ENCODE measurements at places on chromosomes 16 and 17.

- DNase-seq: no peak
Observed at GRCh38 chr17:49887086-49887743, 39.3 kb upstream of the TAC4 start.

- DNase-seq: no peak
Observed at GRCh38 chr16:75477680-75478473, 13.4 kb upstream of the TMEM170A start.

DNA sequence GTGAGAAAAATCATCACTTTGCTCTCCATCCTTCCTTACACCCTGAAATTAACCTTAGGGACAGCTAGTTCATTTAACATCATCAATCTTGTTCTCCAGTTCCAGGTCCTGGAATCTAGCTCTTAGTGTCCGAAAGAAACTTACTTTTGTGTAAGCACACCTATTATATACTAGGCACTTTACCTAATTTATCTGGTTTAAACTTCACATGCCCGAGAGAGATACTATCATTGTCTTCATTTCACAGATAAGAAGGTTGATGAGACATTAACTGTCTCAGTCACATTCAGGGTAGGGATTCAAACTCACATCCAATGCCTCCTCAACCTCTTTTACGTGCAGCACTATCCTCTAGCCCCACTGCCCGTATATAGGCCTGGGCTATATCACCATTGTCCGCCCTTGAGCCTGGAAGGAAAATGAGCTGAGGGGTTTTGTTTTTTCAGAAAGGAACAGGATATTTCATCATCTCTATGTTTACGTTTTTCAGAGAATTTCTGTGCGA, 501 bp upstream of the AP2B1 start:
- no peak for DNase-seq

- DNase-seq: peak; percentile 49
Observed at GRCh38 chr17:75181608-75182318, 996 bp downstream of the SUMO2 start.

GRCh38 chr16:20396846-20397467, 7.6 kb downstream of the PDILT start:
- DNase-seq: no peak

DNA sequence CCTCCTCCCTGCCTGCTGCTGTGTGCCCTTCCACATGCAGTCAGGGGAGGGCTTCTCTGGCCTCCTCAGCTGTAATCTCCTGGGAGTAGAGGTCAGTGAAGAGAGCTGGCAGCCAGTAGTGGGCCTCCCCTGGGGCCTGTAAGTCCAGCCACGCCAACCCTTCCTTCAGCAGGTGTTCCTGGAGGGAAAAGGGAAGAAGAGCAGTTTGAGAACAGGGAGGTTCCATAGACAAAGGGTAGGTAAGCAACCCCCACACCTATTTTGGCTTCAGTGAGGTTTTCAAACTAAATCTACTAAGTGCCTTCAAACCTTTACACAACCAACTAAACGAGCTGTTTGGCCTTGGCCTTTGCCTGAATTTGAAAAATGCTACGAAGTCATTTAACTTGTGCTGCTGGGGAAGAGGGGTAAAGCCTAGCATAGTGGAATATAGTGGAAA, 14.2 kb downstream of the SNF8 start:
- no peak for DNase-seq

GRCh38 chr17:8467527-8467926, 31.8 kb downstream of the NDEL1 start:
- DNase-seq: no peak

- DNase-seq: no peak
Observed at GRCh38 chr17:63258785-63259184, 187.3 kb downstream of the CYB561 start.

DNA sequence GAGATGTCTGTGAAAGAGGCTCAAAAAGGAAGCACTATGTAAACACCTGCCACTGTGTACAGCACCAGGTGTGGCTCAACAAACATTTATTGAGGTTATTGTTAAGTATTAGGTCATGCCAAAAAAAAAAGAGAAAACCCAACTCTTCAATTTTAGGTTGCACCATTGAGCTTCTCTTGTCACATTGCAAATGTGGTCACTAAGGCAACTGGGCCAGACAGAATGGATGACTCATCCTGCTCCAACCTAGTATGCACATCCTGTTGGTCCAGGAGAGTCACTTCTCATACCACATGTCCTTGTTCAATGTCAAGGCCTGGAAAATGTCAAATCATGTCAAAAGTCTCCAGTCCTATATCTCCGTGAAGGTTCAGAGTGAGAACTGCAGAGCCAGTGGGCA, 25.0 kb downstream of the HOXB1 start:
- peak; percentile 52 for DNase-seq

DNA sequence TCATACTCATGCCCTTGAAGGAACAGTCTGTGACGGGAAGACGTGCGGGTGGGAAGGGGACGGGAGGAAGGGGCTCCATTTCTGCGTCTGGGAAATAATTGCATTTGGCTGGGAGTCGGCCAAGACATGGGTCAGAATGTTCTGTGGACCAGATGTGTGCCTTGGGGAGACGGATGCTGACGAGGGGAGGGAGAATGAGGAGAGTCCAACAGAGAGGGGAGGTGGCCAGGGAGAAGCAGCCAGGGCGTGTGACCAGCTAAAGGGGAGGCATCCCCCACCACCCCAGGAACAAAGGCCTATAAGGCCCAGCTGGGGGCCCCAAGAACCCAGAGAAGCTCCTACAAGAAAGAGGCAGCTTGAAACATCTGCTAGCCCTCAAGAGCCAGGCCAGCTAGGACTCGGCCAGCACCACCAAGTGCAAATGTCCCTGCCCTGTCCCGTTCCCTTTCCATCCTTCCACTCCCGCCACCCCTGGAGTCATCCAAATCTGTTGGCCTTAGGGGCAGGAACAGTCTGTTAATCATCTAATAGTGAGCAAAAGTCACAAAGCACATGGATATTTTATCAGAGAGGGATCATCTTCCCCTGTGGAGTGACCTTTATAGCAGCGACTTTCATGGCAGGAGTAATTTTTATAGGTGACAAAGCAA, 42.5 kb upstream of the BCO1 start:
- DNase-seq: no peak

- DNase-seq: peak; percentile 62
Observed at GRCh38 chr16:30068750-30069610, 3.4 kb downstream of the ALDOA start.

GRCh38 chr17:62794666-62794971, 13.5 kb downstream of the MARCHF10 start:
- DNase-seq: no peak

GRCh38 chr17:44820631-44821212, 9.4 kb downstream of the GJC1 start:
- DNase-seq: no peak

GRCh38 chr17:77328823-77329740, 188.3 kb downstream of the SEC14L1 start:
- no peak for DNase-seq

DNA sequence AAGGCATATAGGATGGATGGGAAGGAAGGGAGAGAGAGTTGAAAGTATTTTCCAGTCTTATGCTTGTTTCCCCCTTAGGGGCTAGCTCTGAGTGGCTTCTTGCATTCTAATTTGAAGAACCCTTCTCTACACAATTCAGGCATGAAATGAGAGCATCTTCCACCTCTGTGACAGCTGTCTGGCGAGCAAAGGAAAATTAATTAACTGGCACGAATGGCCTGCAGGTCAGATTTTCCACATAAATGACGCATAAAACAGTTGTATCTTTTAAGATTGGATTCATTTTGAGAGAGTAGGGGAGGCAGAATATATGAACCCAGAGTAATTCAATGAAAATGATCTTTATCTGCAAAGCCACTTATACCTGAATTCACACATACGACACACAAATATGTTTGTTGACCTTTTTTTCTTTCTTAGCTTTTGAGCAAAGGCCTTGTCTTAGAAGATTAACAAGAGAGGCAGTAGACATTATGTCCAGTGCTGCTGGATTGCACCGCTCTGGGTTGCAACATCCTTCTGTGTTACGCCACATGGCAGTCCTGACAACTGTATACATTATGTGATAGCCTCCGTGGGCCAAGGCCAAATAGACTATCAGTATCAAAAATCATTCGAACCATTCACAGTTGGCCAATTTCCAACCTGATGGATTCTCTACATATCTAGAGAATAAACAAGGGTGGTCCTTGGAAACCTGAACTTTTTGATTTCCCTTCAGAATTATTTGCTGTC, 173.0 kb upstream of the GOT2 start:
- no peak for DNase-seq

DNA sequence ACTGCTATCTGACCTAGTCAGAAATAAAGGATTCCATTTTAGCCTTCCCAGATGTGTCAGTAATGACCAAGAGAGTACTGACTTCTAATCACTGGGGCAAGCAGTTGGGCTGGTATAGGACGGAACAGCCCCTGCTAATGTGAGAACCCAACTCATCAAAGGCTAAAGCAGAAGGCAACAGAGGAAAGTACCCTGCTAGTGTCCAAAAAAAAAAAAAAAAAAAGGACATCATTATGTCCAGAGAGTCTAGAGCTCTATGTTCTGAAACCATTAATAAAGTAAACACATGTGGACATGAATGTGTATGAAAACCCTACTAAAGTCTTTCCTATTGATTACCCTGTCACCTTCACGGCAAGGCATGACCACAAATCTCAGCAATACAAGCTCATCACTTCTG, 85.0 kb downstream of the CYTH1 start:
- no peak for DNase-seq

GRCh38 chr16:27429330-27429871, 27.4 kb downstream of the IL21R start:
- DNase-seq: no peak

GRCh38 chr17:56834380-56835263, 671 bp downstream of the DGKE start:
- peak; percentile 74 for DNase-seq
